ENCODE measurements at places on chromosomes 6 and 20.

- DNase-seq = no peak
Measured at GRCh38 chr6:145749632-145750031, 14.3 kb upstream of the EPM2A start.

GRCh38 chr20:23782366-23782983 is 31.7 kb upstream of the CST1 start:
- DNase-seq = no peak

DNA sequence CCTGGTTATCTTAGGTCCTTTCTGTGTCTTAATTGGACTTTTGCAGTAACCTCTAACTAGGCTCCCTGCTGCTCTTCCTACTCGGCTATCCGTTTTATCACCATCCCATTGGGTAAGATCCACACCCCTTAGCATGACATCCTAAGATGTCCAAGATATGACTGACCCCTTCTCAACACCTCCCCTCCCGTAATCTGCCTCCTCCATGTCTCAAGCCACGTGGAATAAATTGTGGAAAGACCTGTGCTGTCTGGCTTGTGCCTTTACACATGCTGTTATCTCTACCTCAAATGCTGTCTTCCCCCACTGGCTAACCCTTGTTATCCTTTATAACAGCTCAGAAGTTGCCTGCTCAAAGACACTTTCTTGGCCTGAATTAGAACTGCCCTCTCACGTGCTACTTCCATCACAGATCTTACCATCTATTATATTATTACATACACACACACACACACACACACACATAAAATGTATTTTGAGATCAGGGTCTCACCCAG is 26.5 kb downstream of the EIF2S2 start:
- no peak for DNase-seq

- no peak for DNase-seq
Measured at GRCh38 chr6:125423047-125423446, 121.3 kb upstream of the HDDC2 start.

- DNase-seq = no peak
Measured at GRCh38 chr6:33091957-33092356, 16.2 kb downstream of the HLA-DPB1 start.

Data from iPS DF 6.9 (cell line).